AML-193 (cell line): ENCODE measurements at places on chromosomes 1 and 21.

DNA sequence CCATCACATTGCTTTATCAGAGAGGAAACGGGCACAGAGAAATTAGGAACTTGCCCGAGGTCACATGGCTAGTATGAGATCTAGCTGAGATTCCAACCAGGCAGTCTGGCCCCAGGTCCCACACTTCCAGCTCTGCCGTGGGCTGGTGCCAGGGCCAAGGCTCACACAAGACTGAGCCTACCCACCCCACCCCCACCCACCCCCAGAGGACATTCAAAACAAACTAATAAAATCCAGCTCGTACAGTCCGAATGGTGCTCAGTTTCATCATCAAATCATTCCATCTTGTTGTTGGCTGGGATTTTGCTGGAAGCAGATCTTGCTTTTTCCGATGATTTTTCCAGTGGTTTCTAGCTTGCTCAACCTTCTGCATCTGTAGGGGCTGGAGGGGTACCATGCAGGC, 27.9 kb downstream of the MATN1 start:
- no peak for DNase-seq

- no peak for DNase-seq
Measured at GRCh38 chr1:177023726-177024125, 140.8 kb downstream of the ASTN1 start.

GRCh38 chr1:187877220-187877619, 1048.5 kb downstream of the PLA2G4A start:
- no peak for DNase-seq

DNA sequence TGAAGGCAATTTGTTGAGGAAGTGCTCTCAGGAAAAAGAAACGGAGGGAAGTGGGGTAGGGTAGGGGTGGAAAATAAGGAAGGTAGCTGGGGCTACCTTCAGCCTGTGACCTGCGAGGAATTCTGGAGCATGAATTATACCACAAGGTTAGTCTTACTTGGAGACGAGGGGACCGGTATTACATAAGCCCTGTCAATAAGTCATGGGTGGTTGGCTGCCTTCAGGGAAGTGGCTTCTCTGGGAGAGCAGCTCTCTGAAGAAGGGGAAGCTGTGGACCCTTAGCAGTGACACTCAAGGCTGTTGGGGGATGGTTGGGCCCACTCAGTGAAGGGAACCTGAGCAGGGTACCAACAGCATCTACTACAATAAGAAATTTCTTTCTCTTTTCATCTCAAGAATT, 111.3 kb downstream of the TNFSF18 start:
- DNase-seq, result no peak

DNA sequence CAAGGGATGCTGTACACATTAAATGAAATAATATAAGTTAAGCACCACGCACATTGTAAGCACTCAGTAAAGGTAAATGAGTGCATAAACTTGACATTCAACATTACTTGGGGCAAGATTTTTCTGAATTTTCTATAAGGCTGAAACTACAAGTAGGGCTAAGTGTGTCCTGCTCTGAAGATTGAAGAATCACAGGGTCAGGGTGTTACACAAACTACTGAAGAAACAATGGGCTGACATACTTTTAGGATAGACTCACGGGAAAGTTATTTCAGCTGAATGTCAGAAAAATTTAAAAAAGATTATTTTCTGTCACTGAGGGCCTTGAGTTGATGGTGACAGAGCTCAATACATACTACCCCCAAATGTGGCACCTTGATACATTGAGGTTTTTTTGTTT, 644.2 kb upstream of the PLXNA2 start:
- no peak for DNase-seq
